AG09319 (cell line): ENCODE measurements at places on chromosomes 7 and 10.

DNA sequence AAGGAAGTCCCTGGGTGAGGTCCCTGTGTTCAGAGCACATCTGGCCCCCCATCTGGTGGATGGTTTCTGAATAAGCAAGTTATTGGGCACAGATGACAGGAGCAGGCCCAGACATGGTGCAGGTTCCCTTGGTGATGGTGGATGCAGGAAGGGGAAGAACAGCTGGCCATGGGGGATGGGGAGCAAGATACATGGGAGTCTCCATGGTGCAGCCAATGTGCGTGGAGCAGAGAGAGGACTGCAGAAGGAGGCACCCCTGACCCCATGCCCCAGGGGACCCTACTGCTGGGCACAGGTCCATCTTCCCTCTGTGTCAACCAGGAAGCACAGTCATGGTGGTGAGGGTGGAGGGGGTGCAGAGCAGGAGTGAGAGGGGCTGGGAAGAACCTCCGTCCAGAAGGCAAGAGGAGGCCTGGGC lies 43.8 kb upstream of the RABGEF1 start:
- no peak for DNase-seq

- no peak for DNase-seq
Observed at GRCh38 chr10:49760789-49761188, 1.3 kb downstream of the OGDHL start.

GRCh38 chr7:30907527-30908267 lies 4.0 kb upstream of the AQP1 start:
- no peak for DNase-seq

DNA sequence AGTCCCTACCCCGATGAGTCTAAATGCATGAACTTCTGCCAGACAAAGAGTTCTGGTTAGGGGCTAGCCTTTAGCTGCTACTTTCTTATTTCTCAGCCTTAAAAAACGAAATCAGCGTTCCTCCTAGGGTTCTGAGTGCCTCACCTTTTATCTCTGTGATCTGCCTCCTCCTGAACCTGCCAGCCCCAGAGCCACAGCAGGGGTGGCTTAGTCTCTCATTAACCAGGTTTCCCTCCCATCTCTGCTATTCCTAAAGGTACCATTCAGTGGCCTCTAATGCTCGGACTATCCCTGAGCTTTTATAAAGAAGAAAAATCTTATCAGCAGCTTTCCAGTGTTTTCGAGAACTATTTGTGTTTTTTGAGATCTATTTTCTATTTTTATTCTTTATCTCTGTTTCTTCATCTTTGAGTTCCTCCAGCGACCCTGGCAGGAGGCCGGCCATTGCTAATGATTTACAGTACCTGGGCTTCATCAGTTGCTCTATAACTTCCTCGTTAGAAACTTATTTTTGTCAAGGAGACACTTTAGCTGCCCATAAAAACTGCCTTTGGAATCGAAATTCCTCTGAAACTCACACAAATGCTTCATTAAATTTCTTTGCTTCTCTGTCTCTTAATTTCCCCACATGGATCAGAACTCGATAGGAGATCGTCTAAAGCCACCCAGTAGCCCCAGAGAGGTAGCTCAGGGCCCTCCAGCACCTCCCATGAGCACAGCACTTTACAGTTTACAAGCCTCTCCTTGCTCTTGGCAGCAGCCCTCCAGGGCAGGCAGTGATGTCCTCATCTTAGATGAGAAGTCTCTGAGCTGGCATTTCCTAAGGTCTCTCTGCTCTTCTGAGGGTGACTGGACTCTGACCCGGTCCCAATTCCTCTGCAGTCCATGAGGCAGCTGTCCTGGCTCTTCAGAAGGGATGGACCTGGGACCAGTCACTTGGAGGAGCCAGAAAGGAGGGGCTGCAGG lies 149.1 kb downstream of the EBF3 start:
- DNase-seq, result no peak

DNA sequence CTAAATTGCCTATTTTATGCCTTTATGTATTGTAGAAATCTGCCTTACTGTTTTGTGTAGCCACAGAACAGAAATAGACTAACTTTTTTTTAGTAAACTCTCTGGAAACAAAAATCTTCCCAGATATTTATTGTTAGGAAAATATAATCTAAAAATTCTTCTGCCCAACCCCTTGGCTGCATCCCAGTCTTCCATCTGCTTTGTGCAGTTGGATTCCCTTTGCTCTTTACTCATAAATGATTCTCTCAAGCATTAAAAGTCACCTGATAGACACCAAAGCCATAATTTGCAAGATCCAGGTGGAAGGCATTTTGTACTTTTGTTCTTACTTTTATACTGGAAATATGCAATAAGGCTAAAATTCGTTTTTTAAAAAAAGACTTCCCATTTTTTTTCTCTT lies 6.1 kb upstream of the CAV2 start:
- no peak for DNase-seq

- DNase-seq, result peak; percentile 14
Observed at GRCh38 chr7:129748356-129749109, 137.0 kb downstream of the NRF1 start.

- DNase-seq, result no peak
Observed at GRCh38 chr10:70692043-70692603, 19.8 kb downstream of the ADAMTS14 start.

DNA sequence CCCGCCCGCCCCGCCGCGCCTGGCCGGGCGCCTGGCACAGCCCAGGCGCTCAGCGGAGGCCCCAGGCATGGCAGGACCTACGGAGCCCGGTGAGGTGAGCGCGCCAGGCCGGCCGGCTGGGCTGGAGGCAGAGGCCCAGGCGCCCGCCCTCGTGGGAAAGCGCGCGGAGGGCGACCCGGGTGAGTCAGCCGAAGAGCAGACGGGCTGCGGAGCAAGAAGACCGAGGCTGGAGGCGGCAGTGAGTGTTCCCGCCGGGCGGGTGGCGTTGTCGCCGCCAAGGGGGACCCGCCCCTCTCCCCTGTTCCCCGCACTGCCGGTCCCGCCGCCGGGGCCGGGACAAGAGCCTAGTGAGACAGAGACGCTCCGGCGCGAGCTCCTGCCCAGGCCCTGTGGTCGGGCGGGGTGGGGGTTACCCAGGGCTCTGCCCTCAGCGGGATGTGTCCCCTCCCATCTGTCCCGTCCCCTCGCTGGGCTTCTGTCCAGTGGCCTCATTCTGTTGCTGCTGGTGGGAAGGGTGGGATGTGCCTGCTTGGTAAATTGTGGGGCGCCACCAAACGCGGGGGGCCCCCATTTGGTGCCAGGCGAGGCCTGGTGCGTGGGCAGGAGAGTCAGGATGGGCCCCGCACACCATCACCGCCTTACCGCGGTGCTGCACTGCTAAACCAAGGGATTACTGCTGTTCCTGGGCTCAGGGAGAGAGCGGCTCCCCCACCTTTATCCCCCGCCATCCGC lies 17.0 kb upstream of the NODAL start:
- DNase-seq, result peak; percentile 14

- DNase-seq, result no peak
Observed at GRCh38 chr7:138352570-138353461, 107.2 kb upstream of the TRIM24 start.

- DNase-seq, result no peak
Observed at GRCh38 chr10:110859206-110859972, 12.3 kb upstream of the PDCD4 start.

- no peak for DNase-seq
Observed at GRCh38 chr10:73875139-73875475, 752 bp upstream of the CAMK2G start.

GRCh38 chr10:126111516-126111915 lies 215.2 kb downstream of the FANK1 start:
- no peak for DNase-seq

- DNase-seq, result peak; percentile 77
Observed at GRCh38 chr10:113073549-113074189, 123.6 kb downstream of the TCF7L2 start.

GRCh38 chr10:126062131-126063032 lies 166.0 kb downstream of the FANK1 start:
- peak; percentile 90 for DNase-seq

DNA sequence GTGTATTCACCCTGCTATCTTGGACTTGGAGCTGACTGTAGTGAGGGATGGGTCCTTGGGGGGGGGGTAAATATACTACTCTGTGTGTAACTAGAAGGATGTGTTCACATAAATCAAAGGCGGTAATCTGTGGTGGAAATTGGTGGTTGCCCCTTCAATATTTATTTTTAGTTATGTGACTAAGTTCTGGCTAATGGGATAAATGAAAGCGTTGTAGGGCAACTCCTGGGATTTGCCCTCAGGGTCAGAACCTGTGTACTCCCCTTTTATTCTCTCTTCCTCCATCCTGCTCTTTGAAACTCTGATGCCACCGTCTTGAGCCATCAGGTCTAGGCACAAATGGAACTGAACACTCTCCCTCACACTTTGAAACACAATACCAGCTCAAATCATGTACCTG lies 24.3 kb upstream of the ST7 start:
- no peak for DNase-seq

GRCh38 chr10:72292223-72292691 lies 18.5 kb downstream of the DDIT4 start:
- DNase-seq, result no peak

DNA sequence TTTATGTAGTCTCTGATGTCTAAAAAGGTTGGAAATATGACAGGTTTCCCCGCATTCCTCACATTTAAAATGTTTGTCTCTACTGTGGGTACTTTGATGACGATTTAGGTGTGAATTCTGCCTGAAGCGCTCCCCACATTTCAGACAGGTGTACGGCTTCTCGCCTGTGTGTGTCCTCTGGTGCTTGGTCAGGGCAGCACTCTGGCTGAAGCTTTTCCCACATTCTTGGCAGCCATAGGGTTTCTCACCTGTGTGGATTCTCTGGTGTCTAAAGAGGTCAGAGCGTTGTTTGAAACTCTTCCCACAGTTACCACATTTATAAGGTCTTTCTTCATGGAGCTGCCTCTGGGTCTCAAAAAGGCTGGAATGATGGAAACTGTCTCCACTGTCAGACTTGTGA lies 6.3 kb downstream of the ZNF394 start:
- no peak for DNase-seq

DNA sequence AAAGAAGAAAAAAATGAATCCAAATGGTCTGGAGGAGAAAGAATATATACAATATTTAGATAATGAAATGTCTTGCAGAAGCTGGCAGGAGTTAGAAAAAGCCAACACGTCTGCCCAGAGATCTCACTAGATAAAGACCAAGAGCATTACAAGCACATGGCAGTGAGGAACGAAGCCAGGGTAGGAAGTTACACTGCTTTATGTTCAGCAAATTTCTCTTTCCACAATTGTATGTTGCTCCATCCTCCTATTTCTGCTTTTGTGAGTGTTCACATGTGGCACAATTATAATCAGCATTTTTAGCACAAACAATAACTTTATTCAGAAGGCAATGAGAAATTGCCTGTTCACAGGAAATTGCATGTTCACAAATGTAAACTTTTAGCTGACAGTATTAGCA lies 53.7 kb downstream of the LRRC17 start:
- no peak for DNase-seq

DNA sequence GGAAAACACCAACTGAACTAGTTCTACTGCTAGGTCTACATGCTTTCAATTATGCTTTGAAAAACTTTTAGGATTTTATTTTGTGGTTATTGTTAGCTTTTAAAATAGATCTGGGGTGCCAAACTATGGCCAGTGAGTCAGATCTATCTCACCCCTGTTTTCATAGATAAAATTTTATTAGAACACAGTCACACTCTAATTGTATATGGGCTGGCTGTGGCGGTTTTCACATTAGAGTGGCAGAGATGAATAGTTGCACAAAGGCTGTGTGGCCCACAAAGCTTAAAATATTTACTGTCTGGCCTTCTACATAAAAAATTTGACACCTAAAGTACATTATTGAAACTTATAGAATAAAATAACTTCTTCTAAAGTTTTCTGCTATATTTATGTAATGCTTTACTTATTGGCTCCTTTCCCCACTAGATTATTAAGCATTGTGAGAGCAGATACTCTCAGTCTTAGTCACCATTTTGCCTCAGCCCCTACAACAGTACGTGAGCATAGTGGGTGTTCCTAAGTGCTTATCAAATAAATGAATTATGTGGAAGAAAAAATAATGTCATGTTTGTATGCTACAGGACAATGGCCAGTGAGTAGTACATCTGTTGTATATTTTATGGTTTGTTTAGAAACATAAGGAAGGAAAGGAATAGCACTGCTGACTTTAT lies 5.4 kb upstream of the SUV39H2 start:
- no peak for DNase-seq

DNA sequence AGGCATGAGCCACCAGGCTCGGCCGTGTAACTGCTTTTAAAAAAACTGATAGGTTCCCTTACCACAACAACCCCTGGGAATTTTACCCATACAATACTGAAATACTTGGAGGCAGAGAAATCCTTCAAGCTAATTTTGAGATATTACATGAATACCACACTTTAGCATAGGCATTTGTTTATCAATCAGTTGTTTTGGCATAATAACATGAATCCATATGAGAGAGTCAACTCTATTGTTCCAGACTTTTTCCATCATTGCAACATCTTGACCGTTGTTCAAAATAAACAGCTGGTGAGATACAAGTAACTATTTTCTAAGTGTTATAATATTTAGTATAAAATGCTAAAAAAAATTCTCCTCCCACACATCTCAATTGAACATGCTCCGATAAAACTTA lies 36.8 kb downstream of the LAMB4 start:
- no peak for DNase-seq

GRCh38 chr7:94434042-94434441 lies 39.3 kb downstream of the COL1A2 start:
- DNase-seq, result no peak

DNA sequence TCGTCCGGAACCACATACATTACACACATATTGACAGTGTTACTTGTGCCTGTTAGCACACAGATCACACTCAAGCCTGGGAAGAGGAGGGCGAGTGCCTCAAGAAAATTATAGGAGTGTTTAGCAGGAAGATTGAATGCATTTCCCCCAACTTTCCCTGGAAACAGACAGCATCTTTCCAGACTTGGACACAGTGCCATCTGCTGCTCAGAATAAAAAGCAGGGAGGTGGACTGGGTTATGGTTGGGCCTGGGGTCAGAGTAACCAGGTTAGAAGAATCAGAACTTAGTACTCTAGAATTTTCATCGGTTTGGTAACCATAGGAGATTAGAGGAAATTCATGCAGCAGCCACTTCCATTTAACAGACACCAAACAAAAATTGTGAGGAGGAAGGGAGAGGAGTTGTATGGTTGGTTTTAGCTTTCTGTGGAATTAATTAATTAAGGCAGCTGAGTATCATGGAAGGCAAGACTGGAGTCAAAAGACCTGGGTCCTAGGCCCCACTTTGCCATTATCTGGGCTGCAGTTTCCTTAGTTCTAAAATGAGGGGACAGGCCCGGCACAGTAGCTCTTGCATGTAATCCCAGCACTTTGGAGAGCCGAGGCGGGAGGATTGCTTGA lies 43.4 kb upstream of the OPTN start:
- no peak for DNase-seq

GRCh38 chr7:135650831-135651573 lies 11.3 kb upstream of the STMP1 start:
- no peak for DNase-seq

GRCh38 chr10:21202776-21203462 lies 305.8 kb upstream of the NEBL start:
- DNase-seq, result no peak

DNA sequence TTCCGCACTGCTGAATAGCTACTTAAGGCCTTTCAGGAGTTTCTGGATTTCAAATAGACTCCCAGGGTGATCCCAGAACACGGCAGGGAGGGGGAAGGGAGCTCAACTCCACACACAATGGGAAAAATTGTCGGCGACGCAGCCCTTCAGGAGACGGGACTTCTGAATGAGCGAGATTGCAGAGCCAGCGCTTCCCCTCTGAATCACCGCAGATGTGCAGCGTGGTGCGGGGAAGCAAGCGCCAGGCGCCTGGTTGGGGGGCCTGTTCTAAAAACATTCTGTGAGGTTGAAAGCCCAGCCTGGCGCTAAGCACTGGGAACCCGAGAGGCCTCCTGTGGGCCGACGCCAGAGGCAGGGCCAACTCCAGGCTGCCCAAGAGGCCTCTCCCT lies 163.3 kb downstream of the MAD1L1 start:
- no peak for DNase-seq
